Coronary artery (tissue), 2 donors: ENCODE measurements at places on chromosomes 2 and 18.

DNA sequence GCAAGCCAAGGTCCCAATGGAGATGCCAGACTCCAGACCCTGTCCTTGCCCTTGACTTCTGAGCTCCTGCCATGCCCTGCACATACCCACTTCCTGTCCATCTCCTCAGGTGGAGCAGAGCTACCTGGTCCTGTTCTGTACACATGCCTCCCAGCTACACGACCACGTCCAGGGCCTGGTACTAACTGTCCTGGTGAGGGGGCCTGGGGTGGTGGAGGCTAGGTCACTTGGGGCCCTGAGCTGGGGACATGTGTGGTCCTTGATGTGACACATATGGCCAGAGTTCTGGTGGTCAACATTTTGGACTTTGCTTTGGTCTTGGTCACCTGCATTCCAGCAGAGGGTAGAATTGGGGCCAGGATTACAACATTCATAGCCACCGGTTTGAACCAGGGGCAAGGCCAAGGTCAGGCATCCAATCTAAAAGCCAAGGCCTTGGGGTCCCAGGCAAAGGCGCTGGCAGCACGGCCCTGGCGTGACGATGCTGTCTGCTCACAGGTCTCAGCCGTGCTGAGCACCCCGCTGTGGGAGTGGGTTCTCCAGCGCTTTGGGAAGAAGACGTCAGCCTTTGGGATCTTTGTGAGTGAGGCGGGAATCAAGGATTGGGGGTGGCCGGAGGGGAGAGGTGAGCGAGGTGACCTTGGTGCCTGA, 12.6 kb downstream of the MFSD2B start:
- no peak for DNase-seq

- DNase-seq = no peak
Observed at GRCh38 chr2:215315301-215315700, 3.4 kb downstream of the ATIC start.

DNA sequence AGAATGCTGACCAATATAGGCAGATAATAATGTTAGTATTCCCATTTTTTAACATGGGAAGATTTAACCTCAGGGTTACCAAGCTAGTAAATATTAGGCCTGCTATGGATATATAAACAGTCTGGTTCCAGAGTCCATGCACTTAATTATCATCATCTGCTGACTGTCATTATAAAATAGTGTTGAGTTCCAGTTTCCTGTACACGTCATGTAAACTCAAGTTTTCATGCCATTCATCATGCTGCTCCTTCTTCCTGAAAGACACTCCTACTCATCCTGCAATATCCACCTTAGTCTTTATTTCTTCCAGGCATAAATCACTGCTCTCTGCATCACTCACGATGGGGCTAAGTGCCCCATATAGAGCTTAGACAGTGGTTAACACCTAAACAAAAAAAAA, 420.8 kb upstream of the SPHKAP start:
- DNase-seq = no peak

DNA sequence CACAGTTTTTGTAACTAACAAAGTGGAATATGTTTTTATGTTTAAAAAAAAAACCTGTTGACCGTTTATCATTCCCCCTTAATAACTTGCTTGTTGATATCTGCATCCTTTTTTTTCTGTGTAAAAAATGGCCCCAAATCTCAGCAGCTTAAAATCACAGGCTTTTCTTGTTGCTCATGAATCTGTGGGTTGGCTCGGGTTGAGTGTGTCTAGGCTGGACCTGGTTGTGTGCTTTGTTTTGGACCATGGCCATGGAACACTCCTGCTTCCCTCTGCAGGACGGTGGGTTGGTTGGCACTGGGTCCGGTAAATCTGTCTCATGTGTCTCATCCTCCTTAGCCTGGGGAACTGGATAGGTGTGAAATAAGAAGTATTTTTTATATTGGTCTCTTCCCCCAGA, 139.0 kb upstream of the LINC00305 start:
- no peak for DNase-seq

- no peak for DNase-seq
Observed at GRCh38 chr2:208142925-208143799, 2.8 kb downstream of the CRYGB start.

DNA sequence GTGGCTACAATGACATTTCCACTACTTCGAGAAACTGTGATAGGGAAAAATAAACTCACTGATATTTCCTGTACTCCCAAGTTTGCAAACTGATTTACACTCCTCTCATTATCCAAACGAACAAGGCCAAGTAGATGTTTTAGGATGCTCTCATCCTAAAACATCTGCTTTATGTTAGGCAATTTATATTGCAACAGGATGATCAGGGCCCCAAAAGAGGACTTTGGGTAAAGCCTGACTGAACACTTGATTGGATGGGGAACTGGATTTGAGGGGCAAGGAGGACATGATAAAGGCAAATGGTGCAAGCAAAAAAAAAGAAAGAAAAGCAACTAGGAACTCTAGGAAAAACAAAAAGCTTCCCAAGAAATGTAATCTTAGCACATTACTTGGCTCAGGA, 2.1 kb upstream of the HES6 start:
- no peak for DNase-seq

- DNase-seq = no peak
Observed at GRCh38 chr18:47838396-47838795, 92.1 kb downstream of the SMAD2 start.

- DNase-seq = no peak
Observed at GRCh38 chr2:23250371-23250770, 134.6 kb upstream of the KLHL29 start.

- DNase-seq = no peak
Observed at GRCh38 chr2:226207671-226208070, 591.9 kb downstream of the IRS1 start.

GRCh38 chr2:216696321-216696720, 972 bp upstream of the IGFBP5 start:
- DNase-seq = no peak

- DNase-seq = no peak
Observed at GRCh38 chr2:191617575-191617974, 60.4 kb upstream of the NABP1 start.

- no peak for DNase-seq
Observed at GRCh38 chr2:170928036-170928823, 823 bp upstream of the GORASP2 start.

GRCh38 chr2:128076461-128077106, 14.4 kb upstream of the UGGT1 start:
- DNase-seq = no peak

GRCh38 chr2:239985356-239985755, 39.8 kb downstream of the NDUFA10 start:
- no peak for DNase-seq

DNA sequence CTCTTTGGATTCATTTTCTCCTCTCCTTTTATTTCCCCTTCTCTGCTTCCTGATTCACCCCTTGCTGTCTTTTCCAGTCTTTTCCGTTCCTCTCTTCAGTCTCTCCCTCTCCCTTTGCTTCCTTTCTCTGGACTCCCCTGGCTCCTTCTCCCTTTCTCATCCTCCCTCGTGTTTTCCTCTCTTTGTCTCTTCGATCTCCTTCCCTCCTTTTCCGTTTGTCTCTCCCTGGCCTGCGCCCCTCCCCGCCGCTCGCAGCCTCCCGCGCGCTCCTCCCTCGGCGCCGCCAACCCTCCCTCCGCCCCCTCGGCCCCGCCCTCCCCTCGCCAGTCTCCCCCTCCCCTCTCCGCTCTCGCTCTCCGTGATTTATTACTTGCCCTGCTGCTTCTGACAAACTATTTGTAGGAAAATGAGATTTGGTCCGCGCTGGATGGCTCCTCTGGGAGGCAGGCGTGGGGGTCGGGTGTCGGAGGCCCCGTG, 46.0 kb upstream of the PAX8 start:
- DNase-seq = no peak

- no peak for DNase-seq
Observed at GRCh38 chr2:33552758-33553461, 46.2 kb downstream of the FAM98A start.

- no peak for DNase-seq
Observed at GRCh38 chr18:415047-415446, 85.5 kb downstream of the COLEC12 start.

- DNase-seq = no peak
Observed at GRCh38 chr2:199452260-199452990, 5.3 kb downstream of the SATB2 start.

DNA sequence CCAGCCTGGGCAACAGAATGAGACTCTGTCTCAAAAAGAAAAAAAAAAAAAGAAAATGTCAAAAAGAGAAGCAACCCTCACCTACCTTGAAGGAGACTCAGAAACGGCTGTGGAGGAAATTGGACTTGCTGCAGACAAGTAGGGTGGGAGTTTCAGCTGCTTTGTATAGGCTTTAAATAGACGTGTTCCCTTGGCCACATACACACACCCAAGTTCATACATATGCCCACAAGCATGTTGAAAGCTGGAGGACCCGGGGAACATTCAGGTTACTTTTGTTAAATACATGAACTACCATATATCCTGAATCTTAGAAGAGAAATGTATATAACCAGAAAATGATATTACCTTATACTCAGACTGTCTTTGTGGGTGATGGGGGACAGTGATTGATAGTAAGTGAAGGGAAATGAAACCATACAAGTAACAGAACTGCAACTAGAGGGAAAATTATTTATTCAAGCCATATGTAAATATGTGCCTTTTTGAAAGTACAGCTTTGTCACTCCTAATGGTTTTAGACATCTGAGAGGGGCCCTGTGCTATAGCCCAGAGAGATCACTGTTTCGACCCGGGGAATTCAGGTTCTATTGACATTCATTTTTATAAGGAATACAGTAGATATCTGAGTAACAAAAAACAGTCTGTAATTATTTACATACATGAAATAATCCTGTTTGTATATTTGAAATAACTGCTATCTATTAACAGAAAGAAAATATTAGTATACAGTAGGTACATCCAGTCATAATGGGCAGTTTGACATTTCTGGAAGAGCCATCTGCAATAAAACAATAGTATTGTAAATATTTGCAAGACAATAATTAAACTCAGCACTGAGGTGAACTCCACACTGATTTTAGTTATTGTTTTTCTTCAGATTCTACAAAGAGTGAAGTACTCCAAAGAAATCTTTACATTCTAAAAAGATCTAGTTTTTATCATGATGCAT, 48.0 kb upstream of the TGIF1 start:
- DNase-seq = no peak

GRCh38 chr2:28370354-28370753, 22.3 kb upstream of the FOSL2 start:
- no peak for DNase-seq

- no peak for DNase-seq
Observed at GRCh38 chr2:120594856-120595685, 140.6 kb upstream of the GLI2 start.

DNA sequence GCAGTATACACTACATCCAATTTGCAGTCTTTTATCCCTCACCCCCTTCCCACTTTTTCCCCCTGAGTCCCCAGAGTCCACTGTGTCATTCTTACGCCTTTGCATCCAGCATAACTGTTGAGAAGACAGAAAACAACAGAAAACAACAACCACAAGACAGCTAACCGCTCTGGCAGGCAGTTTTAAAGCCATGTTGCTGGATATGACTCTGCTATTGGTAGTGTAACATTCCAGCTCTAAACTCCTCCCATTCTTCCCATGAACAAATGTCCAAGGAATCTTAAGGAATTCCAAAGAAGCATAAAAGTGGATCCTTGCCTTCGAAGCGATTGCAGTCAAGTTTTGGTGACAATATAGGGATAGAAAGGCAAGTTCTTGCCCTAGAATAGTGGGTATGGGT, 599.1 kb downstream of the NYAP2 start:
- no peak for DNase-seq

DNA sequence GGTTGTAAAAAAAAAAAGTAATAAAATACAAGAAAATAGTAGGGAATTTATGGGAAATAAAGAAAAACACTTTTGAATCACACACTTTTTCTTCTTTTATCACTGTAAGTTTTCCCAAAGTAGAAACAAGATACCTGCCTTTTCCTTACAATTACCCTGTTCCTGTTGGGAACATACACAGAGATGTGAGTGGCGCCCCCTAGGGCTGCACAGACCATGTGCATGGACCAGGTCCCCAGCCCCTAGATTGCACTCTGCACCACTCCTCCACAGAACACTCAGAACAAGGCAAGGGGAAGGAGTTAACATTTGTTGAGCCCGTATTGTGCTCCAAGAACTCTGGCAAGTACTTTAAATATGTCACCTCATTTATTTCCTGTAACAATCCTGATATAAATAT, 118.7 kb upstream of the NRP2 start:
- no peak for DNase-seq

GRCh38 chr2:182581196-182581935, 134.7 kb upstream of the DNAJC10 start:
- no peak for DNase-seq

GRCh38 chr2:45180033-45180746, 170.9 kb upstream of the SIX2 start:
- no peak for DNase-seq

DNA sequence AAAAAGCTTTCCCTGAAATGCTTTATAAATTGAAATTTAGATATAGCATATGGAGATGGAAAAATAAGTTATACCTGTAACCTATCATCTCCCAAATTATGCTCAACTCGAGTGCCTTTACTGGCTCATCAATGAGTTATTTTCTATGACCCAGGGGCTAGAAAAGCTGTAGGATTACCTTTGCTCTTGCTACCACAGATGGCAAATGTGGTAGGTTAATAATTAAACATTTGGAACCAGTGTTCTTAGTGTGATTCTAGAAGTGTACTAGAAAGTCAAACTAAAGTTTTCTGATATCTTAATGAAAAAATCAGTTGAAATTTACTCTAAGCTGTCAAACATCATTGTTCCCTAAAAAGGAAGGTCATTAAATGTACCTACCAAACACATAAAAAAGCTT, 22.5 kb downstream of the ALS2 start:
- DNase-seq = no peak

GRCh38 chr18:28287146-28287545, 110.2 kb upstream of the CDH2 start:
- no peak for DNase-seq

GRCh38 chr2:66066032-66066431, 368.9 kb upstream of the MEIS1 start:
- no peak for DNase-seq

DNA sequence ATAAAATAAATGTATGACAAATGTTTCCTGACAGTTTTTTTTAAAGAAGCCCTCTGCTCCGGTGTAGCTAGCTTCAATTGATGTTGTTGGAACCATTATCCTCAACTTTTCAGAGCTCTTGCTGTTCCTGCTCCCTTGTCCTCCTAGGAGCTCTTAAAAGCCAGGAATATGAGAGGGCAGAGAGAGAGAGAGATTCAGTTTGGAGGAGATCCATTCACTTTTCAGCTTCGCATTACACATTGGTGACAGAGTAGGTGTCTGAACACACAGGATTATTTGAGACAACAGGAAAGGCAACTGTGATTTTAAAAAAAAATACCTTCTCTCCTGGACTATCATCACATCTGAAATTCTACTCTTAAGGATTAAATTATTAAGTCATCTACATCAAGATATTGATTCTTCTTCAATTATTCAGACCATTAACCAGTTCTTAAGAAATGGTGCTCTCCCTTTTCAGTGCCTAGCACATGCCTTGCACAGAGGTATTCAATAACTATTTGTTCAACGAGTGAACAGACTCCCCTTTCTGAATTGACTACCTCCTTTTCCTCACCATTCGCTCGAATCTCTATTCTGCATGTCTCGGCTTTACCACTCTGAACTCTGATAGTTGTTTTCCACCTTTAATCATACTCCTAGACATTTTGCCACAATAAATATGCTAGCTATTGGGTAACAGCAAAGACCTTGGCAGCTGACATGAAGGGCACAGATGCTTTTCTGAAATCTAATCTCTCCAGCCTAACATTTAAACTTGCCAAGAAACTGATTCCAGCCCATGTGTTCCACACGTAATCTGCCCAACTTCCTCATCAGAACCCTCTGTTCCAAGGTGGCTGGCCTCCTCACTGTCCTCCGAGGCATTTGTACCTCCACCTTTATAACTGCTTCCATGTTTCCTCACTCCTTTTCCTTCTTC, 28.6 kb upstream of the SLC35F5 start:
- DNase-seq = no peak
